Neural crest cell (in vitro differentiated cells): ENCODE measurements at places on chromosomes 3 and 15. TPM values are rescaled to one million over a fixed set of nuclear protein-coding genes. Genes with fewer than 3 reads are reported as not detected.

DNA sequence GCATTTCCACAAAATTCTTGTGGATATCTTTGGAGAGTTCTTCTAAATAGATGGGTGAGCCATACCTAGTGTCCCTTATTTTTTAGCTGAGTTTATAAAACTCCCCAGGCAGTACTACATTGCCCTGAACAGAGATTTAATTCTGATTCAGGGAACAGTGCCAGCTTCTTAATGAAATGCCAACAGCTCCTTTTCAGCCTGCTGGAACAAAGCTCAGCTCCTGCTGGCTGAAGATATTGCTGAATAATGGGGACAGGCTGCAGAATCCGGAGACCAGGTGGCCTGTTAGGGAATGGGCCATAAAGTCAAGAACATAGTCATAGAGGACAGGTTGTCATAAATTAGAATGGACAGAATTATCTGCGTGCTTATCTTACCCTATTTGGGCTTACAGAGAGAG lies 8.9 kb downstream of the HGD start:
- H3K4me3 ChIP-seq = no peak overlapping the region
- no peaks in the 10 kb centered on the region for H3K27me3 ChIP-seq
- DNase-seq = no peak
- no peaks in the 10 kb centered on the region for H3K36me3 ChIP-seq

DNA sequence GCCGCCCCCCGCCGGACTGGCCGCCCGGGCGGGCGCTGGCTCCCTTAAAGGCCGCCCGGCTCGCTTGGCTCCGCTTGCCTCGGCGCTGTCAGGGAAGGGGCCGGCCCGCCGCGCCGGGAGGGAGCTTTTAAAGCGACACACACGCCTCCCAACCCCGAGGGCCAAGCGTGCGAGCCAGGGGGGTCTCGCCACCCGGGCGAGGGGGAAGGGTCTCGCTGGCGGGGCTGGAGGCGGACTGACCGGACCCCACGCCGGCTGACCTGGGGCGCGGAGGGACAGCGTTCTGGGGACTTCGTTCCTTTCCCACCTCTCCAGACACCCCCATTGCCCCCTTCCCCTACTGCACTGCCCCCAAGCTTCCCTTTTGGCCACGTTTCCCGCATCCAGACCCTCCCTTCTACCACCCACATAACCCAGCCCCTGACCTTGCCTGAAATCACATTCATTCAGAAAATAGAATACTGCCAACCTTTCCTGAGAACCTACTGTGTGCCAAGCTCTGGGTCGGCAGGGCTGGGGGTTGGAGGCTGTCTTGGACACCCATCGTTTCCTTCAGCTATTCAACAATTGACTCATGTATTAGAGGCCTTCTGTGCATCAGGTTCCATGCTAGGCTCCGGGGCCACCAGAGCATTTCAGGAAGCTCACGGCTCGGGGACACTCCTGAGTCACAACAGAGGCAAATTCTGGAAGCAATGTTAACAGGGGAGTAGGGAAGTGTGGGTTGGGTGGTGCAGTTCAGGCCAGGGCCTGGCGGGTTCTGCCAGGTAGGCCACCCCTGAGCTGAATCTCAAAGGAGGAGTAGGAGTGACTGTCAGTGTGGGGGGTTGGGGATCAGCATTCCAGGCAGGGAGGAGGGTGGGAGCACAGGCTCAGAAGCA lies at the start of gene INSYN1:
TSS of gene INSYN1 (minus strand) at position 102 of the 881 bp plus-strand sequence. CDS start 2,221 bp downstream, outside the sequence.
- peak; percentile 33 for DNase-seq
- H3K4me1 ChIP-seq = no peaks in the 10 kb centered on the region
- peaks cover 34% of the 10 kb centered on the region for H3K27me3 ChIP-seq
- no peaks in the 10 kb centered on the region for H3K36me3 ChIP-seq
- no peak within 1 kb of the TSS for H3K27ac ChIP-seq
- H3K4me3 ChIP-seq = peak within 1 kb of the TSS; percentile 80

GRCh38 chr3:197542741-197543454 lies 12.9 kb downstream of the BDH1 start:
- DNase-seq = no peak
- H3K27me3 ChIP-seq = no peaks in the 10 kb centered on the region
- H3K36me3 ChIP-seq = peaks cover 4% of the 10 kb centered on the region
- no peak overlapping the region for H3K27ac ChIP-seq

DNA sequence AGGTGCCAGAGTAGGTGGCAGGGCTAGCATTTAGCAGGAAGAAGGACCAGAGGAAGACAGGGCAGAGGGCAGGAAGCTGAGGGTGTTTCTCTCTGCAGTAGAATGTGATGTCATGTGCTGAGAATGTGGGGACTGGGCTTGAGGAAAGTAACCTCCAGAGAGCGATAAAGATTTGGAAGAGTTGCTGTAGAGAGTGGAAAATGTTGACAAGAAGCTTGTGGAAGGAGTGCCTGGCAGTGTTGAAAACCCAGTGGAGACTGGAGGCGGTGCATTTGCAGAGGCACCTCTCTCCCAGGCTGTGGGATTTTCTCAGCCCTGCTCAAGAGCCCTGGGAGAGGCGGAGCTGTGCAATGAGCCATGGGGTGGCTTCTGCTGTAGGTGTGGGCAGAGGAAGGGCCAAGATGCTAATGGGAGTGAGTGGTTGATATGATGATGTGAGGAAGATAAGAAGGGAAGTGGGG lies 54.8 kb downstream of the MESD start:
- H3K4me1 ChIP-seq = peaks cover 22% of the 10 kb centered on the region
- H3K36me3 ChIP-seq = peaks cover 6% of the 10 kb centered on the region
- DNase-seq = no peak
- H3K27ac ChIP-seq = peak overlapping the region; percentile 9
- peak overlapping the region; percentile 0 for H3K4me3 ChIP-seq

DNA sequence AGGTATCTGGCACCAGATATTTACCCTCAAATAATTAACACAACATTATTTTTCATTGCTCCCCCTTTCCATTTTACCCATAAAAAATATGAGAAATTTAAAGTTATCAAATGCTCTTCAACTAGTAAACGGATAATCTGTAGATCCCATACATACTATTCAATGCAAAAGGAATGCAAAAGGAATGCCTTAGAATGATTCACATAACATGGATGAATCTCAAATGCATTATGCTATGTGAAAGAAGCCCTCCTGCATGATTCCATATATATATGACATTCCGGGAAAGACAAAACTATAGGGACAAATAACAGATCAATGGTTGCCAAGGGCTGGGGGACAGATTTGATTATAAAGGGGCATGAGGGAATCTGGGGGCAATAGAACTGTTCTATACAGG lies 195.7 kb downstream of the STT3B start:
- no peak for DNase-seq
- no peak overlapping the region for H3K4me3 ChIP-seq
- H3K36me3 ChIP-seq = no peaks in the 10 kb centered on the region
- no peaks in the 10 kb centered on the region for H3K27me3 ChIP-seq

GRCh38 chr3:45667569-45667934 lies 21.6 kb upstream of the SACM1L start:
- no peak overlapping the region for H3K4me3 ChIP-seq
- no peaks in the 10 kb centered on the region for H3K27me3 ChIP-seq
- H3K27ac ChIP-seq = no peak overlapping the region

DNA sequence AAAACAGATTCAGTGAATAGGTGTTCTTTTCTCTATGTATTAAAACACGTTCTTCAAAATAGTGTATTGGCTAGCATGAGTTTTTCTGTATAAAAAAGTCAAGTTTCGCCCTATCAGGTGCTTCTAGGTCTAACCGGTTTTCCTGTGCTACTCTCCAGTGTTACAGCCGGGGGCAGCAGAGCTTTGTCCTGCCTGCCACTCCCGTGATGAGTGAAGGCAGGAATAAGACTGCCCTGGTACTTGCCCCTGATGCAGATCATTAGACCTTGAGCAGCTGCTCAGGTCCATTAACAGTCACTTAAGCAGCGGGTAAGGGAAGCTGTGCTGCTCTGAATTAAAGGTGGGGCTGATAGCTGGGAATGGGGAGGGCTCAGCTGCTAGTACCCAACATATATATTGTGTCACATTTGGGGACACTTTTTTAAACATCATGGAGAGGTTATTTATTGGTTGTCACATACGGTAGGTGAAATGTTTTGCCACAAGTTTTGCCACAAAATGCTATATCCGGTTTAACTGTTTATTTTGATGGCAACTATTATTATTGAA lies 1.3 kb upstream of the UNC13C start:
- no peak overlapping the region for H3K27ac ChIP-seq
- H3K4me1 ChIP-seq = peaks cover 14% of the 10 kb centered on the region
- no peaks in the 10 kb centered on the region for H3K36me3 ChIP-seq
- peaks cover 54% of the 10 kb centered on the region for H3K27me3 ChIP-seq
- peak overlapping the region; percentile 62 for H3K4me3 ChIP-seq
- DNase-seq = peak; percentile 7

DNA sequence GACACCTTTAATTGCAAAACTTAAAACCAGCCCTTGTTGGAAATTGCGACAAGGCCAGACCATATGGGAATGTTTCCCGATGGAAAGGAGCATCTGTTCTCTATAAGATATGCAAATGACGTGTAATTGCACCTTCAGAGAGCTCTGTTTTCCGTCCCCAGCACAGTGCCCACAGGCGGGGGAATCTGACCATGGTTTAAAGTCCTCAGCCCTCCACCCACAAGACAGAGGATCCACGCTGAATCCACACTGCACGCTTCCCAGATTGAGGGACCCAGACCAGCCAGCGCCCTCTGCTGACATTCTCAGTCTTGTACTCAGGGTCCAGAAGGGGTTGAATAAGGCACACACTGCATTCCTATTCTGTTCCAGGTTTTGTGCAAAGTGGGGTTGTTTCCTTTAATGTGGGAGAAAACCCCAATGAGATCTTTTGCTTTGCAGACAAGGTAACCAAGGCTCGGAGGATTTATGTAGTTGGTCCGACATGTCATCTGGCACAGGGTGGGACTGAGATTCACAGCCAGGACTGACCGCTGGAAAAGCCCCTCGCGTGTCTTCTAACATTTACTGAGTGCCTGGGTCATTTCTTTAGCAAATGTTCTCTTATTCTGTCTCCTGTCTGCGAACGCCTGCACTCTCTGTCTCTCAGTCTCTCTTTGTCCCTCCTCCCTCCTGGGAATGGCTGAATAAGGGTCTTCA lies 36.8 kb upstream of the KLHL25 start:
- H3K27me3 ChIP-seq = no peaks in the 10 kb centered on the region
- H3K36me3 ChIP-seq = no peaks in the 10 kb centered on the region
- no peaks in the 10 kb centered on the region for H3K4me1 ChIP-seq
- peak; percentile 69 for DNase-seq
- H3K4me3 ChIP-seq = no peak overlapping the region
- H3K27ac ChIP-seq = no peak overlapping the region

DNA sequence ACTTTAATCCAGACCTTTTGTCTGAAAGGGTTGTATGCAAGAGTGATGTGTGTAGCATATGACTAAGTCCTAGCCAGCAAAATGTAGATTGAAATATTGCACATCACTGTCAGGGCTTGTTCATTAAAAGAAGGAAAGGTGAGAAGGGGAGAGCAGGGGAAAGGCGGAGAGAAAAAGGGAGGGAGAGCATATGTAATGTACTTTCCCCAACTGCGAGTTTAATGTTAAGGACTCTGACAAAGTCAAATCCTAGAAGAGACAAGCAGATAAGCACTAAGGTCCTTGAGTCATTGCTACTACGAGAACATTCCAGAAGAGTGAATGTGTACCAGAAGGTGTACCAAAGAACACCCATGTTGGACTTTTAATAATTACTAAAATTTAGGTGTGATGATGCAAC lies 1336.7 kb downstream of the NSUN3 start:
- no peak overlapping the region for H3K27ac ChIP-seq
- peaks cover 7% of the 10 kb centered on the region for H3K4me1 ChIP-seq
- no peak overlapping the region for H3K4me3 ChIP-seq
- no peak for DNase-seq
- H3K27me3 ChIP-seq = no peaks in the 10 kb centered on the region

- no peak for DNase-seq
- H3K27ac ChIP-seq = no peak overlapping the region
- peaks cover 12% of the 10 kb centered on the region for H3K4me1 ChIP-seq
- no peak overlapping the region for H3K4me3 ChIP-seq
- H3K27me3 ChIP-seq = no peaks in the 10 kb centered on the region
Observed at GRCh38 chr3:33314993-33315392, 37.8 kb downstream of the FBXL2 start.

DNA sequence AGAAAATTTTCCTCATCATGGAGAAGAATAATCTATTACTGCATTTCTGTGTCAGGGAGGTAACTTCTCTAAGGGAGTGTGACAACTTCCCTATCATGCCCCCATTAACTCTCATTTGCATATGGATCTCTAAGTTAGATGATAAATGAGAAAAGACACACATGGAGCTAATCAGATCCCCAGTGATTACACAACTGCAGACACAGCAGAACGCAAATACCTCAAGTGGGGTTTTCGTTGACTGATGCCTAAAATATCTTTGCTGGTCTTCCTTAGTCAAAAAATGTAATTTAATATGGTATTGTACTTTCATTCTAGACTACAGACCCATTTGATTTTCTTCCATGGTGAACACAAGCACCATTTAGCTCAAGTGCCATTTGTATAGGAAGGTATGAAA lies 630.5 kb downstream of the TBL1XR1 start:
- H3K36me3 ChIP-seq = no peaks in the 10 kb centered on the region
- no peak overlapping the region for H3K27ac ChIP-seq
- no peak overlapping the region for H3K4me3 ChIP-seq
- H3K4me1 ChIP-seq = peaks cover 7% of the 10 kb centered on the region

GRCh38 chr15:71323082-71323481 lies 207.8 kb downstream of the THSD4 start:
- no peaks in the 10 kb centered on the region for H3K4me1 ChIP-seq
- no peaks in the 10 kb centered on the region for H3K36me3 ChIP-seq
- no peak overlapping the region for H3K4me3 ChIP-seq
- no peaks in the 10 kb centered on the region for H3K27me3 ChIP-seq

DNA sequence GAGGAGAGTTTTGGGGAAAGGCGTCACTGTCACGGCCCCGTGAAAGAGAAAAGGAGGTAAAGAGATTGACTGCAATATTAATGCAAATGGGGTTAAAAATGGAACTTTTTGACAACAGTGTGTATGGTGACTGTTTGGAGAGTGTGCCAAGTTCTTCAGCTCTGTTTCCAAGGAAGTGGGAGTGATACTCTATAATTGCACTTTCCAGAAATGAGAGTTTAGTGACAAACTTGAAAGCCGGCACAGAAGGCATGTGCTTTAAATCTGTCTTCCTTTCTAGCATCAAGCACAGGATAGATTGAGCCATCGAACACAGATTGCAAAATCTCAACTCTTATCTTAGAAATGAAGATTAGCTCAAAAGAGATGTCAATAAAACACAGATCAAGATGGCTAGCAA lies 51.9 kb upstream of the SNRPA1 start:
- no peak overlapping the region for H3K27ac ChIP-seq
- H3K4me3 ChIP-seq = no peak overlapping the region
- peaks cover 2% of the 10 kb centered on the region for H3K27me3 ChIP-seq
- DNase-seq = no peak

DNA sequence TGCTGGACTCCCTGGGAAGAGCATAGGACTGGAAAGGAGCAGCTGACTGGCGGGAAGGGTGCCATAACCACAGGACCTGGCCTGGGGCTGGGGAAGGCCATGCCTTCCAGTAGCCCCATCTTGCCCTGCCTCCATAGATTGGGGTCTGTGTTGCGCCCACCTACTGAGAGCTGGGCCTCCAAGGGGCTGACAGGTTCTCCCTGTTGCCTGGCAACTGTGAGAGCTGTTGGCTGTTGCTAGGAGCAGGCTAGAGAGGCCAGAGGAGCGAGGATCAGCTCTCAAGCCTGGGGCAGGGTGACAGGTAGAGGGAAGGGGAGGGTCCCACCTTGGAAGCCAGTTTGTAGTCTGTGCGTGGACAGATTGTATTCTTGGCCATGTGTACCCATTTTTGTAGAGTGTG lies 2.8 kb upstream of the GNAI2 start:
- H3K27ac ChIP-seq = peak overlapping the region; percentile 89
- H3K4me1 ChIP-seq = peaks cover 58% of the 10 kb centered on the region
- DNase-seq = no peak
- H3K4me3 ChIP-seq = peak overlapping the region; percentile 86

SLC24A5 gene
- total RNA-seq = 0.16 TPM in 1 of 2 replicates, not detected in the other

HTR3D gene
- not detected in 2 replicates for total RNA-seq

ALG1L2 gene
- 1.4 and 1.6 TPM in 2 replicates for total RNA-seq

ZNF662 gene
- total RNA-seq = not detected in 2 replicates

PCOLCE2 gene
- total RNA-seq = 4.9 and 6.3 TPM in 2 replicates

SMAD3 gene
- 39.5 and 44.8 TPM in 2 replicates for total RNA-seq

TMEM45A gene
- 18.2 and 18.7 TPM in 2 replicates for total RNA-seq
